ENCODE measurements at places on chromosomes 7 and 10.

- DNase-seq, result no peak
Observed at GRCh38 chr7:13829914-13830900, 159.3 kb downstream of the ETV1 start.

DNA sequence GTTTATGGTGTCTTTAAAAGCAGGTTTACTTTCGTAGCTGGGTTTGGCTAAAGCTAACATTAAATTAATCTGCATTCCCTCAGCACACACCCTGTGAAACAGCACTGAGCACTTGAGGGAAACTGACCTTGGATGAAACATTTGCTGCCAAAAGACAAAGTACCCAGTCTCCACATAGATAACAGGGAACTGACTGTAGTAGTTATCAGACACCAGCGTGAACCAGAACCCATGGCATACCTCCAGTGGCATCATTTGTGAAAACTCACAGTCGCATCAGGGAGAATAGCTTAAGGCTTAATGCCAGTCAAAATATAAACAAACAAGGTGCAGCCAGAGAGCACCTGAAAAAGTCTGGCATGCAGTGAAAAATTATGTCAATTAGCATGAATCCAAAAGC is 357.8 kb upstream of the C7orf33 start:
- DNase-seq, result no peak

DNA sequence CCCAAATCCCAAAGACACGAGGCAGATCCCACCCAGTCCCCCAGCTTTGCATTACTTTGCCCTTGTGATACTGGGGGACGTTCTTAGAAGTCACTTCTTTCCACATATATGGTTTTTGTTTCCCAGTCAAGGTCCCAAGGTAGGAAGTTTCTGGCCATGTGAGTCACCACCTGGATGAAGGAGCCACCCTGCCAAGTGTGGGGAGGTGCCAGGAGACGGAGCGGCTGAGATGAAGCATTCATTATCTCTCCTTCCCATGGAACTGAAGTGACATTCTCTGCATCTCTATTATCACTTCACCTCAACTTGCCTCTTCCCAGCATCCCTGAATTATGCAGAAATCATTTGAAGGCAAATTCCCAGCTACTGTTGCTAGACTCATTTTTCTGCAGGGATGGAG is 136.2 kb upstream of the INSYN2A start:
- no peak for DNase-seq

- no peak for DNase-seq
Observed at GRCh38 chr7:135179321-135179925, 8.9 kb upstream of the CYREN start.

DNA sequence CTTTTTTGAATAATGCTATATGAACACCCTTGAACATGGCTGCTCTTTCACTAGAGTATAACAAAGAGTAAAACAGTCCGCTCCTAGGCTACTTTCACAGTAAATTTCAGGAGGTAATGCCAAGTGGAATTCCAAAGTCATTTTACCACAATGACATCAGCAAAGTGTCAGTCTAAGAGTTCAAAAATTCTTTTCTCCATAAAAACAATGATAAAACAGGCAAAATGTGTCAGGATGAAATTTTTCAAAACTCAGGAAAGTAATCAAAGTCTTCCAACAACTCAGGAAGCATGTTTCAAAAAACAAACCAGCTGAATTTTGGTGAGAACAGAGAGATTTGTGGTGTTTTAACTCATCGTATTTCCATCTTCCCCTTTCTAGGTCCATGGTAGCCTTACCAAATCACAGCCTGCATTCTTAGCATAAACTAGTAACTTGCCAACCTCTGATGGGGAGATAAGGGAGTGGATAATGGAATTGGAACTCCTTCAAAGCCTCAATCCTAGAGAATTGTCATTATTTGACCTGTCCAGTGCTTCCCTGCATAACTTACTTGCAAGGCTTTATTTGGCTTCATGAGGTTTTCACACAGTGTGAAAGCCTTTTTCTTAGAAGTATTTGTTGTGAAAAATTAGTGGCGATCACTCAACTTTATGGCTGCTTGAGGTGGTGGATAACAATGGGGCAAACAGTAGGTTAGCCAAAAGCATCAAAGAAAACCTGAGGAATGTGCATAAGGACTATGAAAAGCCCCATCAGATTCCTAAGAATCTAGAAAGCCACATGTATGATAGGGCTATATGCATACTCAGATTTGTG is 302.7 kb downstream of the HDAC9 start:
- DNase-seq, result no peak

DNA sequence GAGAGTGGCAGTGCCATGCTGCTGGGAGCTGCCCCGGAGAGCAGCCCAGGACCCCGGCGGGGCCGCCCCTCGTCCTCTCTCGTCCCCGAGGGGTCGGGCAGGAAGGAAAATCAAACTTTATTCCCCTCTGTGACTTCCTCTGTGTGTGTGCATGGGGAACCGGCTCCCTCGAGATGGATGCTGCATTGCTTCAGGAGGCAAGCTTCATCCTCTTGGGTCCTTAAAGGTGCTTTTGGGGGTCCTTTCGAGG is 726 bp downstream of the MCU start:
- no peak for DNase-seq

DNA sequence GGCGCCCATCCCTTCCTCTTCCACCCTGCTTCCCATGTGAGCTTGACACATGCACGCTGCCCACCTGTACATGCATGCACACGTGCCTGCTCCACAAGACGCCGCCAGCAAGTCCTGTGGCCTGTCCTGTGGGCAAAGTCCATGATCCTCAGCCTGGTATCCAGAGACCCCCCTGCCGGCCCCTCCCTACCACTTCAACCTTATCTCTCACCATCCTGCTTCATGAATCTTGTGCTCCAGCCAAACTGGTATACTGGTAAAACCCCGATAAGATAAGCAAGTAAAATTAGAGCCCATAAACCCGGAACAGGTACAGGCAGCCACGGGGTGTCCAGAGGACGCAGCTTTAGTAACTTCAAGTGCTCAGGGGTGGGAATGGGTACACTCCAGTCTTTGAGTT is 11.8 kb upstream of the TBXAS1 start:
- no peak for DNase-seq

GRCh38 chr10:110326351-110327032 is 21.8 kb upstream of the SMNDC1 start:
- no peak for DNase-seq

DNA sequence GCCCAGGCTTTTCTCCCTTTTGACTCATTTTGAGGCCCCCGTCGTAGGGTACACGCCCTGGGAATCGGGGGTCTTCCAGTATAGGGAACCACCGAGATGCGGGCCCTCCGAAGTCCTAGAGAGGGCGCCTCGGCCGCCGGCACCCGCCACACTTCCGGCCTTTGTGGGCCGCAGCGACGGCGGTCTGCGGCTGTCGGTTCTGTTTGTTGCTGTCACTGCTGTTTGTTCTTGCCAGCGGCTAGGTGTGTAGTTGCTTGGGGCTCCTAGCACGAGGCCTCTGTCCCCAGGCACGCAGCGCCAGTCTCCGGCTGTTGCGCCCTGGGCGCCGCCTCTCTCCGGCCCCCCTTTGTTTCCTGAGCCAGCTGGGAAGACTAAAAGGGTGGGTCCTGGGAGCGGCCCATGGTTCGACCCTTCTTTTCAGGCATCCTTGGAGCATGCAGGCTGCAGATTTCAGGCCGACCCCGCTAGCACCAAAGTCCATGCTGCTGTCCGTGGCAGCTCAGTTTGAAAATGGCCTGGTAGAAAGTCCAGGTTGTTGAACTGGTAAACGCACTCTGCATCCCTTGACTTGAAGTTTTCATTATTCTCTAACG is 17.8 kb upstream of the ZKSCAN1 start:
- DNase-seq, result peak; percentile 42
